ENCODE measurements at places on chromosomes 7 and 10. TPM values are rescaled to one million over a fixed set of nuclear protein-coding genes. Genes with fewer than 3 reads are reported as not detected.

TMEM140 gene
- polyA plus RNA-seq = 28.2 TPM

TRIM73 gene
- 4.8 TPM for polyA plus RNA-seq

GRCh38 chr7:121360564-121360963 lies 31.8 kb downstream of the WNT16 start:
- DNase-seq = no peak

DNA sequence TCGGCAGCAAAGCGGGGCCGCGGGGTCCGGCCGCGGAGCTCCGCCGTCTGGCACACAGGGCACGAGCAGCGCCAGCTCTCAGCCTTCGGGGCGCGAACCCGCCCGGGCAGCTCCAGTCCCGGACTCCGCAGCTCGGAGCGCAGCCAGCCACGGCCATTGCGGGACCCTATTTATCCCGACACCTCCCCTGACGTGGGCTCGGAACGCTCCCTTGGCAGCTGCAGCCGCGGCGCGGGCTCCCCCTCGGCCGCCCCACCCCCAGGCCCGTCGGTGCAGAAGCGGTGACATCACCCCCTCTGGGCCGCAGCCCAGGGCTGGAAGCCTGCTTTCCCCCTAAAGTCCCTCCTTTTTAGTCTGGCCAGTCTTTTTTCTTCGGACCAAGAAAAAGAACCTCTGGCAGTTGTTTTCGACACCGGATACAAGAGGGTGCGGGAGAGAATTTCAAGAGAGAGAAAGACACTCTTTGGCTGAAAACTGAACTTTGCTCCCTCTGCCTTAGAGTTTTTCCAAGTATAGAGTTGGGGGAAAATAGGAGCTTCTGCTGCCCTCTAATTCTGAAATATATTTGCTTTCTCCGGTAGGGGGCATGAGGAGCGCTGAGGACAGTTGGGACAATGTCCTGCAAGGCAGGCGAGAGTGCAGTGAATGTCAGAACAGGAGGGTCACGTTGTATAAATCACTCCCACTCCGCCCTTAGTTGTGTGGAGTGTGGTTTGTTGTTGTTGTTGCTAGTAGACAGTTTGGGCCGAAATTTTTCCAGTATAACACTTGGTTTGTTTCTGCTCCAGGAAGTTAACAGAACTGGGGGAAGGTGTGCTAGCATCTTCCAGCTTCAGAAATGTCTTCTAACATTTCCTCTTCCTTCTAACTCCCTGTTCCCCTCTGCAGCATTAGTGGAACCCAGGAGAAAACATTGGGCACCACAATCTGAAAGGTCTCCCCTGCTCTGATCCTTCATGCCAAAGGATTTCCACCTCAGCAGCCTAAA lies at the start of gene SFRP4:
Gene SFRP4, minus strand, starts transcription at position 145 of the 988 bp plus-strand sequence. CDS start 280 bp downstream, outside the sequence.
- DNase-seq = no peak

- DNase-seq = no peak
These were observed 94.5 kb downstream of the HIPK2 start for GRCh38 chr7:139683137-139683921.
